ENCODE measurements at places on chromosomes 5 and 9. TPM values are rescaled to one million over a fixed set of nuclear protein-coding genes. Genes with fewer than 3 reads are reported as not detected.
A peak's percentile ranks its signal among the peaks of the same experiment; 100 is the strongest.

- no peak for DNase-seq
These were observed 385.2 kb upstream of the KLF4 start for GRCh38 chr9:107874591-107875369.

DNA sequence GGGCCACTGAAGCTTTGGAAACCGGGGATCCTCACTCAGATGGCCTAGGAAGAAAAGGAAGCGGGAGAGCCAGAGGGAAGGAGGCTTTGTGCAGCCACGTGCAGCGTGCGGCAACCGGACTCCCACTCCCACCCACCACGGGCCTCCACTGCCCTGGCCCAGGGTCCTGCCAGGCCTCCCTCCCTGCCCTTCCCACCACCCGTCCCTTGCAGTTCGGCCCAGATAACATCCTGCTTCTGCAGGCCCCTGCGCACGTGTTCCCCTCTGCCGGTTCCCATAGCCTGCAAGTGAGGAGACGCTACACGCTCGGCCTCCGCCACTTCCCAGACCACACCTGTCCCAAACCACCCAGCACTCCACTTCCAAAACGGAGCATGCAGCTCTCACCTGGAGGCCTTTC, 4.3 kb upstream of the LHX3 start:
- DNase-seq: no peak

DNA sequence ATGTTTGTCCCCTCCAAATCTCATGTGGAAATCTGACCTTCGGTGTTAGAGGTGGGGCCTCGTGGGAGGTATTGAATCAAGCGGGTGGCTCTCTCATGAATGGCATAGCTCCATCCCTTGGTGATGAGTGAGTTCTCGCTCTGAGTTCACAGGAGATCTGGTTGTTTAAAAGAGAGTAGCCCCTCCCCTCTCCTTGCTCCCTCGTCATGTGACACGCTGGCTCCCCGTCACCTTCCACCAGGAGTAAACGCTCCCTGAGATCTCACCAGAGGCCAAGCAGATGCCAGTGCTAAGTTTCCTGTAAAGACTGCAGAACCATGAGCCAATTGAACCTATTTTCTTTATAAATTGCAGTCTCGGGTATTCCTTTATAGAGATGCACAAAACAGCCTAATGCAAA, 74.5 kb downstream of the RASEF start:
- DNase-seq: no peak

The GRIA1 gene
- 1.4 TPM for total RNA-seq

GRCh38 chr9:90900130-90900529, 98.5 kb downstream of the SYK start:
- DNase-seq: no peak

The TMEM245 gene
- total RNA-seq: 92.6 TPM

The NMUR2 gene
- total RNA-seq: not detected

DNA sequence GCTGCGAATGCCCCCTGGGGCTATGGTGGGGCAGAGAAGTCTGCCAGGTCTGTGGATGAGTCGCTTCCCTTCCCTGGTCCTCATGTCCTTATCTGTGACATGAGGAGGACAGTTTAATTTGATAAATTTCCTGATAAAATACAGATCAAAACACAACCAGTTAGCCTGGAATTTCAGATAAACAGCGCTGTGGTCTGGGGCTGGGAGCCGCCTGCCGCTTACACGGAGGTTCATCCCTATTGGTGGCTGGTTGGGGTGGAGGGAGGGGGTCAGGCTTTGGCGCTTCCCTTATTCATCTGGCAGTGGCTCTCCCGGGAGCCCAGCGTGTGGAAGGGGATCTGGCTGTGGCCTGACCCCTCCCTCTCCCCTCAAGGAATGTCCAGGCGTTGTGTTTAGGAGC, 17.9 kb downstream of the CRB2 start:
- no peak for DNase-seq

DNA sequence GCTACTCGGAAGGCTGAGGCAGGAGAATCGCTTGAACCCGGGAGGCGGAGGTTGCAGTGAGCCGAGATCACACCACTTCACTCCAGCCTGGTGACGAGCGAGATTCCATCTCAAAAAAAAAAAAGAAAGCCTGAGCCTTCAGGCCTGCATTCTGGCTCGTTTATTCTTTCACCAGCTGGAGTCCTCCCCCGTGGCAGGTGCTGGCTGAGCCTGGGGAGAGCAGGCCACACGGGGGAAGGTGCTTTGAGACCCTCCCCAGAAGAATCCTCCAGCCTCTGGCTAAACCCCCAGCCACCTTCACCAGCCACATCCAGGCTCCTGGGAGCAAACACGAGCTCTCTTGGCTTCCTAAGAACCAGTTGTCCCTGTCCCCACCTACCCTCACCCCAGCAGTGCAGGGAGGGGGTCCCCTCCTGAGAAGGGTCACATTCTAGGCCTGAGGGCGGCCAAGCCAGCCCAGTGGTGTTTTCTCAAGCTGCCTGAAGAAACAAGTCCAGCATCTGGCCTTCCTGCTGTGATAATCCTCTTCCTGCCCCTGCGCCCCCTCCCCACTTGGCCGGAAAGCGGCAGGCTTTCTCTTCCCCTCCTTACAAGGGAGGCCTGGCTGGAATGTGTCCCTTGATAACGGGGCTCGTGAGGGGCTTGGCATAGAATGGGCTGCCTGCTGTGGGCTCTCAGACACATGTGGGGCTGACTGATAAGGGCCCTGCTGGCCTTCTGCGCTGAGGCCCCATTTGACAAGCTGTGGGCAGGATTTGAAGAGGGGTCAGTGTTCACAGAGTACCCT, 41.5 kb downstream of the PLPP7 start:
- DNase-seq: peak; percentile 45

DNA sequence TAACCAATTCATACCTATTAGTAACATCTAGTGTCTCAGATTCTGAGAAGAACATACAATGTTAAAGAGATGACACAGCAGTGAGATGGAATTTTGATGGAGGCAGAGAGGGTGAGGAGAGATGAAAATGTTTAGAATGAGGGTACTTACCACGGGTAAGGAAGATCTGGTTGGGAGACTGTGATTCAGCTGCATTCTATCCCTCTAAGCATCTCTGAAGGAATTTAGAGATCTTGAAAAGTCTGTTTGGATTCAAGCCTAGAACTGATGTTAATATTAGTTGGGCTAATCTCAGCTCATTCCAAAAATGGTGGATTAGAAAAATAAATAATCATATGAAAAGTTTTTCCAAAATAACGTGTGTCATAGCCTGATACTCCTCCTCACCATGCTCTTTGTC, 191.5 kb upstream of the CLINT1 start:
- no peak for DNase-seq

Data from sciatic nerve (tissue), 2 donors.